ENCODE measurements at places on chromosomes 12 and 14.
A peak's percentile ranks its signal among the peaks of the same experiment; 100 is the strongest.

DNA sequence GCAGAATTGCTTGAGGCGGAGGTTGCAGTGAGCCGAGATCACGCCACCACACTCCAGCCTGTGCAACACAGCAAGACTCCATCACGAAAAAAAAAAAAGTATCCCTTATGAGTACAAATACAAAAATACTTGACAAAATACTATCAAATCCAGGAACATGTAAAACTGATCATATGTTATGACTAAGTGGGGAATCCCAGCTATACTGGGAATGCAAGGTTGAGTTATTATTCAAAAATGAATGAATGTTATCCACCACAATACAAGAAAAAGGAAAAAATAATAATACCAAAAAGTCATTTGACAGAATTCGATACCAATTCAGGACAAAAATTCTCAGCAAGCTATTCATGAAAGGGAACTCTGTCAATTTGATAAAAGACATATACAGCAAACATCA, 32.6 kb downstream of the MOK start:
- DNase-seq, result no peak

- no peak for DNase-seq
Observed at GRCh38 chr14:102078831-102079699, 7.8 kb downstream of the HSP90AA1 start.

GRCh38 chr12:64236549-64236948, 14.5 kb upstream of the KICS2 start:
- DNase-seq, result no peak

- DNase-seq, result no peak
Observed at GRCh38 chr14:66008631-66009030, 477.5 kb upstream of the CCDC196 start.

DNA sequence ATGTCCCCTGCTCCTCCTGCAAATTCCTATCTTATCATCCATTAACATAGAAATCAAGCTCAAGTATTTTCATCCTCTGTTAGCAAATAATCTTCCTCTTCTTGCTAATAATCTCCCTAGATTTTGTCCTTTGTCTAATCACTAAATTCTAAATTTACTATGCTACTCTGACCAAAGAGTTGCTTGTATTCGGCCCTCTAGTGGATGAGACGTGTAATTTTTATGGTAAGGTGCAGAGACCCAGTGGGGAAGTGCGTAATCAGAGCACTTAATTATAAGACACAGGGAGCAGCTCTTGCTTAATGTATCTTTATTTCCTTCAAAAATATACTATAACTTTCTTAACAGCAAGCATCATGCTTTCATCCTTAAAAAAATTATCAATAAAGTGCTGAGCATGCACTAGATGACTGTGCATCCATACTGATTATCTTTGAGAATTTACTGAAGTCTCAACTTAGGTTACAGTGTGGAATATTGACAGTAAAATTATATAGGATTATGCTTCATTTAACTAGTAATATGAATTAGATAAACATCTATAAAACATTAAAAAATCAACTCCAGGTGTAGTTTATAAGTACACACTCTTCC, 212.6 kb downstream of the SLC16A7 start:
- DNase-seq, result no peak

- DNase-seq, result no peak
Observed at GRCh38 chr12:31246470-31246850, 79.5 kb downstream of the SINHCAF start.

GRCh38 chr12:2654311-2654710, 140.5 kb upstream of the FKBP4 start:
- no peak for DNase-seq

GRCh38 chr12:68739891-68740290, 6.1 kb upstream of the SLC35E3 start:
- DNase-seq, result no peak

GRCh38 chr14:21525571-21525961, 580 bp downstream of the SALL2 start:
- no peak for DNase-seq

GRCh38 chr12:77315407-77315806, 250.0 kb upstream of the E2F7 start:
- no peak for DNase-seq

- no peak for DNase-seq
Observed at GRCh38 chr14:99236386-99237138, 35.4 kb downstream of the BCL11B start.

- no peak for DNase-seq
Observed at GRCh38 chr14:88870777-88871176, 46.3 kb downstream of the TTC8 start.

- no peak for DNase-seq
Observed at GRCh38 chr12:16347391-16348298, at the start of gene MGST1. Gene MGST1 (plus strand): TSS chr12:16347645. CDS start chr12:16354253, 6,608 bp downstream.

DNA sequence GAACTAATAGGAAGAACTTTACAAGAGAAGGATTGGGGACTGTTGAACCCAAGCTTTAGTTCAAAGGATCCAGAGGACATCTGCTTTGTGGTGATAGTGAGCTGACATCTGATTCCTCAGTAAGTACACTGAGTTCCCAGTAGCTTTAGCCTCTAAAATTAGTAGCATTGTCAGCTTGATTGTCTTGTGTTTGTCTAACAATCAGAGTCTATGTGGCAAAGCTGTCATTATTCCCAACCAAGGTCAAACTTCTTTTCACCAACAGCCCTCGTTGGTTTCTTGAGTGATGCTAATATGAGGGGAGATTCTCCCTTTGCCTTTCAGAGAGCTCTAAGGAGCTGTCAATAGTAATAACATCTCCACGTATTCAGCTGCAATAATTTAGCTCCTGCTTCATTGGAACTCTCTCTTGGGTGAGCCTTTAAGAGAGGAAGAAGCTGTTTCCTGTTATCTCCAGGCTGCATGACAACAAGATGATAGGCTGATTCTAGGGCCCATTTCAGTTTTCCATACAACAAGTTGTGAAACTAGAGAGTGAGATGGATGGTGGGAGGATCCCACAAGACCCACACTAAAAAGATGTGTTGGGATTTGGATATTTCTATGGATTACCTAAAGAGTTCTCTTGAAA, 46.7 kb downstream of the TGFB3 start:
- no peak for DNase-seq

DNA sequence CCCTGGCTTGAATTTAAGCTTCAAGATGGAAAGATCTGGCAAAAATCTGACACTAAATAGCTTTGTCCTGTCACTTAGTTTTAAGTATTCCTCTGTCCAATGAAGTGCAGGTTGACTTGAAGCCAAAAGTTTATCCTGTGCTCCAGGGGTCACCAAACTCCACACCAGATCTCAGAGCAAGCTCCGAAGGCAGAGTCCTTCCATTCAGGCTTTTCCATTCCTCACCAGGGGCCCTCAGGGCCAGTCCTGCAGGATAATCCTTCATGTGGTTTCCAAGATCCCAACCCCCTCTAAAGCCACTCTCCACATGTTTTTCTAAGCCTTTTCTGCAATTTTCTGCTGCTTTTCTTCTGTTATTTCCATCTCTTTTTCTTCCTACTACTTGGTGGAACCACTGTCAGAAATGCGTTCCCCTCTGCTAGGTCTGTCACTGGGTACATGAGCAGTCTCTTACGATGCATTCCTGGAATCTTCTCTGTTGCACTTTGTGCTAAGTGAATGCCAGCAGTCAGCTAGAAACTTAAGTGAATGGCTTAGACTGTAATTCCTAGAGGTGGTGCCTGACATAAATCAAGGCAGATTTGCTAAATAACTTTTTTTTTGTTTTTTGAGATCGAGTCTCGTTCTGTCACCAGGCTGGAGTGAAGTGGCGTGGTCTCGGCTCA, 251.4 kb downstream of the MSRB3 start:
- DNase-seq, result no peak

DNA sequence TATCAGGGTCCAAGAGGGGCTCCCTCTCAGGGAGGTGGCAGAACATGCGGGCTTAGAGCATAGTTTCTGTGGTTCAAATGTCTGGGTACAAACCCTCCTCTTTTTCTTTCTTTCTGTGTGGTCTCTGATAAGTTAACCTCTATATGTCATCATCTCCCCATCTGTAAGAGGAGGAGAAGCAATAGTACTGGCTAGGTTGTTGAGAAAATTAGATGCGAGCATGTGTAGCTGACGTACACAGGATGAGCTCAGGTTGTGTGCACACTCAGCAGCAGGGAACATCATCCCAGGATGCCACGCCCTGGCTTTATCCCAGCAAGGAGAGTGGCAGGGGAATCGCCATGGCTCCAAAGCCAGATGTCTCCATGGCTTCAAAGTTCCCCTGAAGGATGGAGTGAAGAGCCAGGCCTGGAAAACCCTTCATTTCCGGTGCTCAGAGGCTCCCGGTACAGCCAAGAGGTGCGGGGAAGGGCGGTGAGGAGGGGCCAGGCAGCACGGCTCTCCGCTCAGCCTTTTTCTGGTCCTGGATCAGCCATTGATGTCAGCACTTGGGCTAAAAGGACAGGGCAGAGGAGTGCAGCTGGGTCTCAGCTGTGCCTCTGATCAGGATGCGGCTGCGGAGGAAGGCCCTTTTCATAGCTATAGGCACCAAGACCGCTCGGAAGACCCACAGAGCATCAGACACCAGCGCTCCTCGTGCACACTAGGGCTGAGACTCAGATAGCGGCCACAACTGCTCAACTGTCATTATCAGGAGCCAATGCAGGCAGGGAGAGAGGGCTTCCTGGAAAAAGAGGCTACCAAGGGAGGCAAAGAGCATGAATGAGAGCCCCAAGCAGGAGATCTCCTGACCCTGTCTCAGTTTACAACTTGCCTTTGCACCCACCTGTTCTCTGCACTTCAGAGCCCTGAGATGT, 41.5 kb downstream of the ARL6IP4 start:
- DNase-seq, result no peak

DNA sequence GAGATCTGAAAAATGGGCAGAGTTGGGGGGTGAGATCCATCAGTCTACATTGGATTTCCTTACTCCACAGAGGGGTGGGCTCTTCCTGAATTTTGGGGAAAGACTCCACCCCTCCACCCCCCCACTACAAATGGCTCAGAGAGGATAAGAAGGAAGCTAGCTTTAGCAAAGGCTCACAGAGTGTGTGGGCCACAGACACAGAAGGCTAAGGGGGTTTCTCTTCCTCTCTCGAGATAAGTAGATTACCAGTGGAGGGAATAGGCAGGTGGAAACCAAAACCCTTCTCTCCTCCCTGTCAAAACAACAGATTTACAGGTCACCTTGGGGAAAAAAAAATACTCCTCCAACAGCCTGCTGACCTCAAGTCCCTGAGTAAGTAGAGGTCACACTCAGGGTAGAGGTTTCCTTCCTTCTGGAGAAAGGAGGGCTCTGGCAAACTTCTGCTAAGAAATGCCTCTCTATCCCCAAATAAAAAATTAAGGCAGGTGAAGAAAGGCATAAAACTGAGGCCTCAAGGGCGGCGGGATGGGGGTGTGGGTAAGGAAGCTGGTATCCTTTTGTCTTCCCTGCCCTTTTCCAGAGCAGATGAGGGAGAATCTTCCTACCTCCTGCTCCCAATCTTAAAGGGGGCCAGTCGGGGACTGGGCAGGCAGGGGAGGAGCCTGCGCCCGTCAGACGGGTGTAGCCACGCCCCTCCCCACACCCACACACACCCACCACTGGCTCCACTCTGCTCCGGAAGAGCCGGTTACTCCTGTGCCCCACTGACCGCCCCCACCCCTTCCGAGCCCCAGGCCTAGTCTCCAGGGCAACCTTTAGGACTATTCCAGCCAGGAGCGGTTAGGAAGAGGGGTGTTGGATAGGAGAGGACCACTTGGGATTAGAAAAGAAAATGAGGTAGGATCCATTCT, 1.9 kb upstream of the BAZ2A start:
- peak; percentile 53 for DNase-seq

- DNase-seq, result no peak
Observed at GRCh38 chr14:60760644-60761364, 26.2 kb downstream of the MNAT1 start.

GRCh38 chr12:53948650-53949593, 5.8 kb upstream of the HOXC12 start:
- no peak for DNase-seq

DNA sequence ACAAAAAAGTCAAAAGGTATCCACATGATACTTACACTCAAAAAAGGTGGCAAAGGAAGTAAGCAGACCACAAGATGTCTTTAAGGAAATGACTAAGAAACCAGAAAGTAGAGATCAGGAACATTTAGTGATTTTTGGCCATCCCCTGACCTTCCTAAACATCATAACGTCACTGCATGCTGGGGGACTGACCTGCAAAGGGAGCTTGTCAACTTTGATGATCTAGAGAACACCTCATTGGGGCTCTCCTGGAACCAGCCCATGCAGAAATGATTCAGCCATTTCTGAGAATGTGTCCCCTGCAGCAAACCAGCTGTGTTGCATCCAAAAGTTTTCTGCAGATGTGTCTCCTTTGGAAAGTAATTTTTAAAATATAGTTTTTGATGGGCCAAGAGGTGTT, 152.2 kb upstream of the RASSF8 start:
- no peak for DNase-seq

DNA sequence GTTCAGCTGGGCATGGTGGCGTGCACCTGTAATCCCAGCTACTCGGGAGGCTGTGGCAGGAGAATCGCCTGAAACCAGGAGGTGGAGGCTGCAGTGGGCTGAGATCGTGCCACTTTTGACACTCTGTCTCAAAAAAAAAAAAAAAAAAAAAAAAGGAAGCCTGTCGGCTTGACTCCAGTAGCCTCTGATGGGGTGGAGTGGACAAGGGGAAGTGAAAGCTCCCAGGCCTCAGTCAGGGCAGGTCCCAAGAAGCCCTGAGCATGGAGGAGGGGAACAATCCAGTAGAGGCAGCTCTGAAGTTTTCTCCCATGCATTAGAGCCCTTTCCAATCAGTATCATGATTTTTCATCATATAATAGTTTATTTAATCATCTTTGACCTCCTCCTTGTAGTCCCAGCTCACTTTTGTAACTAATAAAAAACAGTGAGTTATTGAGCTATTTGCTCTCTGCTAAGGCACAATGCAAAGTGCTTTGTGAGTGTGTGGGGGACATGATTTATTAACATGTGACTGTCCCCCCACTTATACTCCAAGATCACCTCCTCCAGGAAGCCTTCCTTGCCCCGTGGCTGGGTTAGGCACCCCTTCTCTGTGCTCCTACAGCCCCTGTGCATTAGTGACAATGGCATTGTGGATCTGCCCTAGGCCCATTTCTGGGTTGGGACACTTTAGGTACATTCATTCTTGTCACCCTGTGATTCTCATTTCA, 4.7 kb upstream of the SSH1 start:
- no peak for DNase-seq

- no peak for DNase-seq
Observed at GRCh38 chr12:22657538-22657937, 32.6 kb downstream of the ETNK1 start.

- peak; percentile 7 for DNase-seq
Observed at GRCh38 chr12:123389560-123390351, 5.8 kb downstream of the KMT5A start.

DNA sequence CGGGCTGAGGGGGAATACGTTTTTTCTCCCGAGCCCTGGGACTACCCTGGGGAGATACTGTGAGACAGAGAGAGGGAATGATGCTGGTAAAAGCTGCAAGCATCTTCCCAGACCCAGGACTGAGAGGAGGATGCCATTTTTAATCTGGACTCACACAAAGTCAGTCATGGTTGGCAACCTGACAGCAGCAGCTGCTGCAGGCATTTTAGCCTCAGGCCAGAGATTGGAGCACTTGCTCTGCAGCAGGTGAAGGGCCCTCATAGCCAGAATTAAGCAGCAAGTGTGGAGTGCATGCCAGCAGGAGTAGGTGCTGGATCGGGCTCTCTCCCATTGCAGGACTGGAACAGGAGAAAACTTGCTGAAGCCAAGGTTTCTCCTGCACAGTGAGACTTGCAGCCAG, 361.1 kb upstream of the CLEC14A start:
- DNase-seq, result no peak

GRCh38 chr12:11727133-11727664, 77.7 kb downstream of the ETV6 start:
- DNase-seq, result peak; percentile 7

- no peak for DNase-seq
Observed at GRCh38 chr12:25992026-25992782, 33.7 kb downstream of the RASSF8 start.

Data from stimulated activated CD8-positive, alpha-beta memory T cell treated with anti-CD3 and anti-CD28 coated beads, Interleukin-12 subunit alpha, Interleukin-12 subunit beta, amount 100 ng/mL, for 4 hours (primary cell).